ENCODE measurements at places on chromosomes 1 and 21.

- DNase-seq, result no peak
Measured at GRCh38 chr1:243818978-243819377, 31.1 kb downstream of the AKT3 start.

GRCh38 chr1:67983867-67984266, 66.6 kb downstream of the DIRAS3 start:
- DNase-seq, result no peak

DNA sequence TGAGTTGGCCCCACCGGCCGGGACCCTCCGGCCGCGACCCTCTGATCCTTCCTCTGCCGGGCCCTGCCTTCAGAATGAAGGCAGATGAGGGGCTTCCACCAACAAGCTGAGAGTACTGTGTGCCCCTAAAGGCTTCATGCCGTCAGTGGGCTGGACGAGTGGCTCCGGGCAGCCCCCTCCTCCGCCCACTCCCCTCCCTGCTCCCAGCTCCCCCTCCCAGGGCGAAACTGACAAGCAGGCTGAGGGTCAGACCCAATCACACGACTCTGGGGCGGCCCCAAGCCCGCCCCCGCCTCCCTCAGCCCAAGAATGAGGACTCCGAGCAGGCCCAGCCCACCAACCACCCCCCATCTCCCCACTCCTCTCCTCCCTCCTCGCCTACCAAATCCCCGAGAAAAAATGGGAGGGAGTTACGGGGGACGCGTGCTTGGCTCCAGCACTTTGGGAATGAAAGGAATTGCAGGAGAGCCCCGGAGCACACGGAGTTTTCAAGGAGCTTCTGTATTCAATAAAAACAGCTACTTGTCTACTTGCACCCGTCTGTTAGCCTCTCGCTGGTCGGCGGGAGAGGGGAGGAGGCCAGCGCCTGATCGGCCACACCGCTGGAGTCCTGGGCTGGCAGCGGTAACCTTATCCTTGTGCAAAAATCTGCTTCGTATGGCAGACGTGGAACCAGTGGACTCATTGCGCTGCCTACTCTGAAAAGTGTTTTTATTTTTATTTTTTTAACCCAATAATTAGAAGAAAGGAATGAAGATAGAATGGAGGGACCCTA, at the start of gene COL11A1:
TSS of gene COL11A1 (minus strand) at position 147 of the 775 bp plus-strand sequence. CDS start 344 bp downstream, outside the sequence.
- DNase-seq, result no peak

- DNase-seq, result no peak
Measured at GRCh38 chr21:44833663-44834062, 15.8 kb upstream of the SUMO3 start.

- DNase-seq, result no peak
Measured at GRCh38 chr1:2412773-2413494, 570 bp upstream of the PEX10 start.

DNA sequence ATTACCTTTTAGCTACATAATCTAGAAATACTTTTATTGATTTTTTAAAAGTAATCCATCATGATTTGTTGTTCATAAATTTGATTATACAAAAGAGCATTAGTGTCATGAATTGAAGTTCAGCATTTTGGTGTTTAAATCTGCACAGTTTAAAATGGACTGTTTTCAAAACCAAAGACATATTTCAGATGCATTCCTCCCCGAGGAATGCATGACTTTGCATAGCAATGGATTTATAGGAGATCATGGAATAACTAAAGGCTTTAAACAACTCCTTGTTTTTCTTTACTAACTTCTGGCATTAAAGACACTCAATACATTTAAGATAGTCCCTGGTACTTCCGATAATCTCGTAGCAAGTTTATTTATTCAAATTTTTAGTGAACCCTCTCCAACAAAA, 863.1 kb upstream of the TMPRSS15 start:
- DNase-seq, result no peak

GRCh38 chr1:18060366-18060765, 47.2 kb upstream of the IGSF21 start:
- DNase-seq, result no peak

DNA sequence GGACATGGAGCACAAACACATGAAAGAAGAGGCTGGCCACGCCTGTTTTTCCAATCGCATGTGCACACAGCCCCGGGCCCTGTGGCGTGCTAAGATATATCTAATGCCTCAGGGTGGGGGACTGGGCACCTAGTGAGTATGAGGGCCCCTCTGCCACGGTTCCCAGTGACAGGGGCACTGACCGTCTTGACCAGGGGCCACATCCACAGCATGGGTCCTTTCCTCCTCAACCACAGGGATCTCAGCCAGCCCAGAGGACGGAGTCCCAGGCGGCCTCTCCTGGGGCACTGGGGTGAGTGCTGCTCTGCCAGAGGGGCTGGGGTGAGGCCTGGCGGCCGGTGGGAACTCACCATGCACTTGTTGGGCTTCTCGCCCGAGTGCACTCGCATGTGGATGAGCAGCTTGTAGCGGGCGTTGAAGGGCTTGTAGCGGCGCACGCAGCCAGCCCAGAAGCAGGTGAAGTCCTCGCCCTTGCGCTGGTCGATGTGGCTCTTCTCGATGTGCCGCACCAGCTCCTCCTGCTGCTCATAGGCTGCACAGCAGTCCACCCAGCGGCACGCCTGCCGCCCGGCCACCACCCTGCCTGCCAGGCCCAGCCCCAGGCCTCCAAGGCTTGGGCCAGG, 134.7 kb downstream of the DMRTB1 start:
- DNase-seq, result no peak

GRCh38 chr1:115196296-115196695, 107.0 kb upstream of the TSPAN2 start:
- DNase-seq, result no peak

- DNase-seq, result no peak
Measured at GRCh38 chr1:36199934-36200741, 24.1 kb upstream of the THRAP3 start.

GRCh38 chr1:84823511-84823910, 69.5 kb downstream of the LPAR3 start:
- no peak for DNase-seq

- DNase-seq, result no peak
Measured at GRCh38 chr1:27785781-27786455, 12.9 kb downstream of the STX12 start.

DNA sequence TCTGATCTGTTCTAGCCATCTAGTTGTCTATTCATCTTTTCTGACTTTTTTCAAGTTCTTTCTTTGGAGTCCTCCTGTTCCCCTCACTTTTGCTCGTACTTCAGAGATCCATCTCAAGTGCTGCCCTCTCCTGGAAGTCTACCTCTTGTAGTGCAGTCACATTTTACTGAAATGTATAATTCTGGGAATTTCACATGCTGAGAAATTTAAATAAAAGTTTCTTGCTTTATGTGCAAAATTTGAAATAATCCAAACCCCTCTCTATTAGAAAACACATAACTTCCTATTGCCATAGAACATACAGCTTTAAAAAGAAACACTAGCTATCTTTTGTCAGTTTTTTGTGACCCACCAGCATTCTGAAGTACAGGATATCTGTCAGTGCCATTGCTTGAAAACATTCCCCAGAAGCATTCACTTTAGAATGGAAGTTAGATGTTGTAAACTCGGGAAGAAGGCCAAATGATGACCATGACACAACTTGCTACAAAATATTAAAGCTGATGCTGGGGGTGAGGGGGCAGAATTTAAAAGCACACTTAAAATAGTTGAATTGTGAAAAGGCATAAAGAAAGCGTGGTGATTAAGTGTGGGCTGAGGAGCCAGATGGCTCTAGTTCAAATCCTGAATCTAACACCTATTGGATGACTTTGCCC, 22.0 kb downstream of the RLF start:
- no peak for DNase-seq

DNA sequence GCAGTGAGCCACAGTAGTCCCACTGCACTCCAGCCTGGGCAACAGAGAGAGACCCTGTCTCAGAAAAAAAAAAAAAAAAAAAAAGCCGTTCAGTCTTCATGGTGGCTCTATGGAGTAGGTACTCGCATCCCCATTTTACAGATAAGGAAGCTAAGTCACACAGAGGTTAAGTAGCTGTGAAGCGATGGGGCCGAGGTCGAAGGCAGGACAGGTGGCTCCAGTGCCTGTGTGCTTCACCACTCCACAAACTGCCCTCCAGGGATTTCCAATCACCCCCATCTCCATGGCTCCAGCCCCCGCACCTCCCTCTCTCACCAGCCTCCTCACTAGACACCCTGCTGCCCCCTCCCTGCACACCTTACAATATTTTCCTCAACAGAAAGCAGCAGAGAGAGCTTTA, 61.9 kb downstream of the SYF2 start:
- DNase-seq, result no peak

DNA sequence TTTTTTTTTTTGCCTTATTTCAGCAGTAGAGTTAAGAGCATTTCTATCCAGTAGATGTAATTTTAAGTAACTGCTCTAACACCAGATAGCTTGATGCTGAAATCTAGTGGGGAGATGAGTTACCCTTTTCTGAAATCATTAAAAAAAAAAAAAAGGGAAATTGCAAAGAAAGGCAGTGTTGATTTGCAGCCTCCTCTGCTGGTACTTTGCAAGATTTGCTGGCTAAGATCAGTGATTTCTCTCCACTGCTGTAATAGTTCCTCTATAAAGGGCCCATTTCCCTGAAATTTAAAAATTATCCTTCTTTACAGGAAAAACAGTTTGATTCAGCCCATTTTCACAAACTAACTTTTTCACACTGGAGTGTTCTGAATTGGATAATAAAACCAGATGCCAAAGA, 120.6 kb downstream of the PTBP2 start:
- DNase-seq, result no peak

GRCh38 chr1:46611691-46612221, 4.9 kb downstream of the MOB3C start:
- no peak for DNase-seq

GRCh38 chr1:234669499-234669898, 59.5 kb upstream of the IRF2BP2 start:
- DNase-seq, result no peak

DNA sequence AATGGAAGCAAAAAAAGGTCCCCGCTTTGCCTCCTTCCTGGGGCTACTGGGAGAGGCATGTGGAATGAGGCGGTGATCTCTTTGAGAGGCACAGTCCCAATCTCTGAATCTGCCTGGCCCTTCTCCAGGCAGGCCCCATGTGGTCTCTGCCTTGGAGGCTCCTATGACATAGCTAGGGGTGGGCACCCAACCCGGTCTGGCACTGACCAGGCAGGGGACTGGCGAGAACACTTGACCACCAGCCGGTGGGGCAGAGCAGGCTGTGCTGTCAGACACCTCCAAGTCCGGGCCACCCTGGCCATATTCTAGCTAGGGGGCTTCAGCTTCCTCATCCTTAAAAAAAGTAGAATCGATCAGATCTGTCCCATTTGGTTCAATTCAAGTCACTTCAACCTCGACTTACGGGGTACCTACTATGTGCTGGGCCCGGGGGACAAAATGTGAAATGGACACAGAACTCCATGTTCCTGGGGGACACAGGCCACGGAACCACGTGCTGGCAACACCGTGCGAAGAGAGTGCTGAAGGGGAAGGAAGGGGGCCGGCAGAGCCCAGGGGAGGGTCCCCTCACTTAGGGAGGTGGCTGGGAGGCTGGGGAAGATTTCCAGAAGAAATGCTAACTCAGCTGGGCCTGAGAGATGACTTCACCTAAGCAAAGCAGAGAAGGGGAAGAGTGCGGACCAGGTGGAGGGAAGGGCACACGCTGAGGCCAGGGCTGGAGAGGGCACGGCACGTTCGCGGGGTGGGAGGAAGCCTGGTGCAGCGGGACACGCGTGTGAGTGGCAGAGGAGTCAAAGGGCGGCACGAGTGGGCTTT, 33.3 kb downstream of the HSPG2 start:
- DNase-seq, result no peak

DNA sequence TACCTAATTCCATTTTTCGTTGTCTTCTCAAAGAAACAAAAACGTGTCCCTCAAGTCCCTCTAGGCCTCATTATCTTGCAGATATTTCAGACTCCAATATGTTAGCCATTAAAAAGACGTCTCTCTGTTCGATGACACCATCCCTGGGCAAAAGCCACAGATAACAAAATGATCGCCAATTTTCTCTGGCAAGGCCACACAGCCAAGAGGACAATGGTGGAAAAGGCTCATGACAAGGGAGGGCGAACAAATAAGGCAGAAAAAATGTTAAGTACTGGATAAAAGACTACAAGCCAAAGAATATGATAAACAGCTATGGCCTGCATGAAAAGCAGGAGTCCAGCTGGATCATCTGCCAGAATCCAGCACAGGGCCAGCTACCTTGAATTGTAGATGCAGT, 82.9 kb downstream of the TBX15 start:
- DNase-seq, result no peak

DNA sequence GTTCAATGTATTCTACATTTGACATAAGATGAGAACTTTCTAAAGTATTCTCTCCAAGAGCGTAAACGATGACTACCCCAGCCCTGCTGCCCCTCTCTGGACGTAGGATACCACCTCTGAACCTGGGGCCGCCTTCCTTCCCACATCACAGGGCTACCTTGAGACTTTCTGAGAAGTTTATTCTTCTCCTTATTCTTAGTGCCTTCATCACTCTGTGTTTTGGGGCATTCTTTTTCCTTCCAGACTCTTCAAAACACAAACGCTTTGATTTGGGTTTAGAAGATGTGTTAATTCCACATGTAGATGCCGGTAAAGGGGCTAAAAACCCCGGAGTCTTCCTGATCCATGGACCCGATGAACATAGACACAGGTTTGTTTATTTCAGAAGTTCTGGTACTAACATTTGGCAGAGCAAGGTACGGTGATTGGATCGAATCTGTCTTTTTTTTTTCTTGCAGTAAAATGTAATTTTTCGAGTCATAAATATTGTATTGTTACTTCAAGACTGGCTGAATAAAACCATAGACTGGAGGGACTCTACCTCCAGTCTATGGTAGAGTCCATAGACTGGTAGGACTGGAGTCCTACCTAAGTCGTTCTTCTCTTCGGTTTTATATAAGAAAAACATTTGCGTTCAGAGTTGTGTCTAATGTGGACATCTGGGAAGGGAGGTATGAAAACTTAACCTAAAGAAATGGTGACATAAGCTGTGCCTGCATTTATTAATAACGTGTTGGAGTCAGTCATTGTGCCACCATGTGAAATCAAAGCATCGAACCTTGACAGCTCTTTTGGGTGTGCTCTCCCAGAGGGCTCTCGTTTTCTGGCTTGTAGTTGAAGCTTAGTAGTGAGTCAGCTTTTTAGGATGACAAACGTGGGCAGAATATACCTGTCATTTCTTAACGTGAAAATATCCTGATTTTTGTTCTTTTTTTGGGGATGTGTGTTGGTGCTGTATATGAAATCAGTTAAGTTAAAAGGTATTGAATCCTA, 1.2 kb downstream of the MAN1A2 start:
- DNase-seq, result no peak

GRCh38 chr21:37006486-37007291, at the start of gene RIPPLY3:
TSS of gene RIPPLY3 (plus strand) at chr21:37006702. CDS start at chr21:37006773, 71 bp downstream.
- no peak for DNase-seq

GRCh38 chr1:212721388-212722247, 22.0 kb upstream of the BATF3 start:
- DNase-seq, result no peak

GRCh38 chr1:184691719-184692324, 62.8 kb downstream of the EDEM3 start:
- DNase-seq, result no peak
